Progenitor cell of endocrine pancreas (in vitro differentiated cells): ENCODE measurements at places on chromosomes 1 and 21.

DNA sequence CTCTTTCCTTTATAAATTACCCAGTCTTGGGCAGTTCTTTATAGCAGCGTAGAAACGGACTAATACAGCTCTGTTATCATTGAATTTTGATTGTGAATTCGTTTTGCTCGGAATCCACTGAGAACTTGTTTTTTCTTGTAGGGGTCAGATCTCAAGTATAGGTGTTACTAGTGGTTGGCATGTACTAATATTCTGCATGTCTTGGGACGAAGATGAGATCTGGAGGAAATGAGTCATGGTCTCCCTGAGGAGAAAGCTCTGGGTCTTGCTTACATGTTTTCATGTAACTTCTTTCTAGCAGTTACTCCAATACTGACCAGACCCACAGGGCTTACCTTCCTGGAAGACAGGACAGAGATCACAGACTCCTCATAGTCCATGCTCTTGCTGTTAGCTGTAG, 30.3 kb downstream of the ZSCAN20 start:
- no peak for DNase-seq

DNA sequence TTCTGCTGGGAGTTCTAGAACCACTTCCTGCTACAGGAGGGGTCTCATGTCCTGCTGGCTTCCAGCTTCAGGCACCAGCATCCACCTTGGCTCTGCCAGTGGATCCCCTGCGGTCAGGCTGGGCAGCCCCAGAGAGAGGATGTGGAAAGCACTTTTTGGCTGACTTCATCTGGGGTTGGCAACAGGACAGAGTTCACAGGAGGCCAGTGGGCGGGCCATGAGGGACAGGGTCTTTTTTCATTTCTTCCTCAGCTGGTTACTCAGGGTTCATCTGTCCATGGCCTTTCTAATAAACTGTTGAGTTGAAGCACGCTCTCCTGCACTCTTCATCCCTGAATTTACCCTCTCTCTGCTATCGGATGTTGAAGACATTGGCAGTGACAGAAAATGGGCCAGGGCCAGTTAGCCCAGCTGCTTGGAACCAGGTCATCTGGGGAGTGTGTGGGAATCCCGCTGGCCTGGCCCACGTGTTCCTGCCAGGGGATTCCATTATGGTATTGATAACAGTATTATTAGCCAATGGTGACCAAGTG, 45.2 kb downstream of the RPS6KA1 start:
- no peak for DNase-seq

- no peak for DNase-seq
Observed at GRCh38 chr1:59089036-59089798, 207.7 kb upstream of the FGGY start.

DNA sequence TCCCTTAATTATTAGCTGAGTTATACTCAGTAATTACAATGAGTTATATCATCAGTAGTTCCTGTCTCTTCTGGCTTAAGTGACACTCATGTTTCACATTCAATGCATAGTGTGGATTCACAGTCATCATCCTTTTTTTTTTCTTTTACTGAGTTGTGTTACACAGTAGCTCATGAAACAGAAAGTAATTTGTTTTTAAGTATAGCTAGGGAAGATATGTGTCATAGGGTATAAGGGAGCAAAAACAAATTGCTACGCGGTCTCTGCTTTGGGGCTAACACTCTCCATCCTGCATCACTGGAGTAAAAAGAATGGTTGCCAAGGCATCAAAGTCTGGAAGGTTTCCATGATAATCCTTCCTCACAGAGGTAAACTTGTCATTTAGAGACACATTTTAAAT, 971.7 kb upstream of the NCAM2 start:
- no peak for DNase-seq

DNA sequence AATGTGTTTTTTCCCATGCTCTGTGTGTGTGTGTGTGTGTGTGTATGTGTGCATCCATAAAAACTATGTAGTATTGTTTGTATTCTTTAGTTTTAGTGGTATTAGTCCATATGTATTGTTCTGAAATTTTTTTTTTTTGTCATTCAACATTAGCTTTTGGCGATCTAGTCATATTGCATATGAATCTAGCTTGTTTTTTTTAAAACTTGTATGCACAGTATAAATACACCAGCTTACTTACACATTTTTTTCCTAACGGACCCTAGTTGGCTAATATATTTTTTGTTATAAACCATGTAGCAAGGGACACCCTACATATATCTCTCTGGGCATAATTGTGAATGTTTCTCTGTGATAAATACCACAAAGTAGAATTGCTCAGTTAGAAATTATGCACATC, 359.7 kb downstream of the SRGAP2C start:
- no peak for DNase-seq

DNA sequence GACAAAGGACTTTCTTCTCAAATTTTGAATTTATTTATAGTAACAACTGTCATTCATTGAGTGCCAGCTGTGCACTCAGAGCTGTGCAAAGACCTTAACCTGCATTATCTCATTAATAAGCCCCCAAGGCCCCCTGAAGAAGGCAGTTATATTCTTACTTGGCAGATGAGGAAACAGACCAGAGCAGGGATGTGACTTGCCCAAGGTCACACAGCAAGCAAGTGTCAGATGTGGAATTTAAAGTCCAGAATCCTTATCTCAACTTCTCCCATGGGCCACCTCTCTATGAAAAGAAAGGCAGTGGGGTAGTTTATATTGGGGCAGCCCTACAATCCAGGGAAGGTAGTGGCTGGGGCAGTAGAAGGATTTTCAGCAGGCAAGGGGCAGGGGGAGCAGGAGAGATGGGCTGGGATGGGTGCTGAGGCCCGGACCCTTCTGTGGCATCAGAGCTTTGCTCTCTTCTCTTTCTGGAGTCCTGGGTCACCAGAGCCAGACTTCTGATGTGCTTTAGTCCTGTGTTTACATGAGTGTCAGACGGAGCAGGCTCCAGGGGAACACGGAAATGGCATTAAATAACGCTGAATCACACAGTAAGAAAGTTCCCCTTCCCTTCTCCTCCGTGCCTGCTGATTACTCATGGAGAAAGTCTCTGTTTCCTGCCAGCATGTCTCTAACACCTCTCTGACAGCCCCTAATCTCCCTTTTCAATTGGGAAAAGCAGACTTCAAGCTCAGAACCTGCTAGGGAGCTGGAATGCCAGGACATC, 39.5 kb downstream of the EPHB2 start:
- no peak for DNase-seq
